ENCODE measurements at places on chromosomes 2 and 18.

DNA sequence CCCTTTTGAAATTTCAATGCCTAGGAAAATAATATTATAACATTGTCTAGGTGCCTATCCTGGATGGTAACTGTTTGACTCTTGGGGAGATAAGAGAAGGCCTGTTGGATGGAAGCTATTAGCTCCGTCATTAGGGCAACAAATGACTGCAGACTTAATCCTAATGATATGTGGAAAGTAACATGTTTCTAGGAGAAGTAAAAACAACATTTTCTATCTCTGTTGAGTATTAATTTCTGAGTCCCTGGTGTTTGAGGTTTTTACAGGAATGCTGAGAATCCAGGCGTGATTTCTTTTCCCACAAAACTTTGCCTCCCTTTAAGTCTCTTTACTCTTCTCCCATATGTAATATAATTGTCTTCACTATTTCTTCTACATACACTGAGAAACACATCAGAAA is 159.1 kb downstream of the GALNT1 start:
- no peak for DNase-seq

GRCh38 chr18:2425426-2426317 is 145.6 kb downstream of the METTL4 start:
- DNase-seq: no peak

DNA sequence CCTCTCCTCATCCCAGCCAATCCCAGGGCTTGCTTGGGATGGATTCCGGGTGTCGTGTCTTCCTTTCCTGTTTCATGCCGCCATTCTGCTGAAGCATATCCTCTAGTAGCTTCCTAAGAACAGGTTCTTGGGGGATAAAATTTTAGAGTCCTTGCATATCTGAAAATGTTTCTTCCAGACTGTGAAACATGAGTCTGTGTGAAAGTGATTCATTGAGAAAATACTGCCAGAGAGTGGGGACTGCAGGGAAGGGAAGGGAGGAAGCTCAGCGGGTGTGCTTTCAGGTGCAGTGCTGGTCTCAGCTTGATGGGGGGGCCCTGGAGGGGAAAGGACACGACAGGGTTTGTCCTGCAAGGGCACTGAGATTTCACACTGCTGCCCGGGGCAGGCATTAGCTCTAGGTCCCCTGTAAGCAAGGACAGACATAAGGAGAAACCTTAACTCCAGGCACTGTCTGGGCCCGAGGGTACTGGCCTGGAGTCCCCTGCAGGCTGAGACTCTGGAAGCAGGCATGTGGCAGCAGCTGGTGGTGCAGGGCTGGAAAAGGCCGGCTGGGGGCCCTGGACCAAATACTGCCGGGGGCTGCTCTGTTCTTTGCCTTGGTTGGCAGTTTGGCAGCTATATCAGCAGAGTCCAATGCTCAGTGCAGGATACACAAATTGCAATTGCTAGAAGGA is 97.6 kb upstream of the HS6ST1 start:
- DNase-seq: no peak

DNA sequence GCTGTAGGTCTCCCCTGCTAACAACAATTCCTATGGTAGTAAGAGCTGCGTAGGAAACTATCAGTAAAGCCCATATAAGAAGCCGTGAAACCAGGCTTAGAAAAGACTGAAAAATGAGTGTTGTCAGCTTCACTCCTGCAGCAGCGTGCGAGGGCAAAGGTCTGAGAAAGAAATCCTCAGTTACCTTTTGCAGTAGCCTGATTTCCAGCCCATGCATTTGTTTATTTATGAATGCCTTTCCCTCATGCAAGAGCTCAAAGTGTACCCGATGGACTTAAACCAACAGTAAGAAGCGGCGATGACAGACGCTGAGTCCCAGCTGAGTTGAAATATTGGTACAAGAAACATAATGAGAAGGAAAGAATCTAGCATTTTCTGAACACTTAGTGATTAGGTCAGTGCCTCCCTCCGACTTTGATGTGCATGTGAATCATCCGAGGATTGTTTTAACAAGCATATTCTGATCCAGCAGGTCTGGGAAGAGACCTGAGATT is 15.0 kb upstream of the POLI start:
- peak; percentile 35 for DNase-seq

GRCh38 chr2:391696-392095 is 103.8 kb upstream of the ALKAL2 start:
- DNase-seq: no peak

- DNase-seq: no peak
Measured at GRCh38 chr2:7749895-7750559, 832.8 kb downstream of the RNF144A start.

DNA sequence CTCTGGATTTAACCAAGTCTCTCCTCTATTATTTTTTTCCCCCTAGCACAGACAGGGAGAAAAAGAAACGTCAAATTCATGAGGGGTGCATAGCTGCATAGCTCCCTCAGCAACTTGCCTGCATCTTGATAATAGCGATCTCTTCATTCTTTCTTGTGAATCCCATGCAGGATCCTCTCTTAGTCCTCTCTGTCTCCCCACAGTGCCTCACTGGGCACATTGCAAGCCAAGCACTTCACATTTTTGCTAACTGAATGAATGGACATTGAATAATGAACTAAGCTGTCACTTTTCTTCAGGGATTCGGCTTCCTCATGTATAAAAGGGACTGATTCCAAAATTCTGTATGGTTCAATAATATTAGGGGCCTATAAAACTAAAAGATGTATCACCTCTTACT is 2.9 kb upstream of the EPB41L3 start:
- peak; percentile 57 for DNase-seq
